ENCODE measurements at places on chromosomes 13 and 19.

DNA sequence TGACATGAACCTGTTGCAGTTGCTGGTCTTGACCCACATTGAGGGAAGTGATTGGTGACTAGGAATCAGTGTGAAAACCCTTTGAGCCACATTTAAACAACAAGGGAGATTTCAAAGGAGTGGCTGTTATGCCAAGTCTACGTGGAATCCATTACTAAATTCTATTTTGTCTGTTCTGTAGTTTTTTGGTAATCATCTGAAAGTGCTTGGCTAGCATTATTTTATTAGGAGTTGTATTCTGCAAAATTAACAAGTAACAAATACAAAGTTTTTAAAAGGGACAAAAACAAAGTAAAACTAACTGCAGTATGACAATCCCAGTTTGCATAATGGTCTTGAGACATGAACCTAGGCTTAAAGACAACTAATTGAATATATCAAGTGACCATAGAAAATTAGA is 14.0 kb upstream of the ZNF780A start:
- no peak for DNase-seq

GRCh38 chr19:41930926-41931592 is 2.8 kb upstream of the ERFL start:
- no peak for DNase-seq

- no peak for DNase-seq
Observed at GRCh38 chr19:16061943-16062342, 14.4 kb upstream of the TPM4 start.

DNA sequence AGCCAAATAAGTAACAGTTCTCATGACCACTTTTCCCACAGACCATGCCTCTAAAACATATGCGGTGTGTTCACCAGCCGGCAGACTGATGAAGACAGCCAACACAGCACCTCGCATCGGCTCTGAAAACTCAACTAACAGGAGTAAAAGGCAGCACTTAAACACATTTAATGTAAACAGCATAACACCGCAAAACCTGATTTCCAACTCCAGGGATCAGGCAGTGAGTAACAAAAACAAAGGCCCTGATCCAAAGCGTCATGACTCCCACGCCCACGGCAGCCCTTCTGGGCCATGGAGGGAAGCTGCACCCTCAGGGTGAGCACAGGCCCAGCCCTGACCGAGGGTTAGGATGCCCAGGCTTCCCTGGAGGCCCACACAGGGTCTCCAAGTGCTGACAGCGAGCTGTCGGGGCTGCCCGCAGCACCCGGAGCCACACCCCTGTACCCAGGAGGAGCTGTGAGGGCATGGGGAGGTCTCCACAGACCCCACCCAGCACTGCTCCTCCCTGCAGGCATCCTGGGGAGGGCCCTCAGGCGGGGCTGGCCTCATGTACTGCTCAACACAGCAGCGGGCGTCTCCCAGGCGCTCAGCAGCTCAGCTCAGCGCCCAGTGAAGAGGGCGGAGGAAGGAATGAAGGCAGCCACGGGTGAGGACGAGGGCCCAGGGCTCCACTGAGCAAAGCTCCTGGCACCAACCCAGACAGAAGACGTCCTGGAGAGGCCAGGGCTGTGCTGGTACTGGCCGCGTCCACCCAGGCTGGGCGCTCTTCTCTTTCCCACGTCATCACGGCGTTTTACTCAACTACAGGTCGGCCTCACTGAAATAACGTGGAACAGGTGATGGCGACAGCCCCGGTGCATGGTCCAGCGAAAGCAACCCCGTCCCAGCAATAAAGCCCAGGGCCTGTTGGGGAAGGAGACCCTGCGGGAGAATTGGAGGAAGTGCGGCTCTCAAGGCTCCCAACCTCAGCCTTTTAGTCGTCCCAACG is 53.7 kb downstream of the RASA3 start:
- no peak for DNase-seq

- DNase-seq: no peak
Observed at GRCh38 chr19:8703223-8703622, 4.6 kb upstream of the ACTL9 start.

GRCh38 chr13:105037110-105037509 is 1498.4 kb downstream of the EFNB2 start:
- no peak for DNase-seq

- DNase-seq: no peak
Observed at GRCh38 chr13:67052550-67053490, 177.3 kb downstream of the PCDH9 start.

GRCh38 chr13:28574617-28575142 is 79.8 kb upstream of the FLT1 start:
- no peak for DNase-seq

DNA sequence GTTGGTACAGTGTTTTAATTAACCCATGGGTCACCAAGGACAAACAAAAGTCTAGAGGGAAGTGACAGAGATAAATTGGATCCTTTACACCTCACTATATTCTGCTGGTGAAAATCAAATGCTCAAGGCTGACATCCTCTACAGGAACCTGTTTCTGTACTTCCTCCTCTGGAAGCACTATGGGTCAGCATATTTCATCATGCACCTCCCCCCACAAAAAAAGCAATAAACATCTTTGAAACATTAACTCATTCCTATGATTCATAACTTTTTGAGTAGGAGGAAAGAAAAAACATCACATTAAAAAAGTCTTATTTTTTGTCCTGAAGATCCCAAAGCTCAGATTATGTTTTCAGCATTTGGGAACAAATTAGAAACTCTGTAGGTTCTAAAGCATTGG is 588.3 kb upstream of the SGCG start:
- DNase-seq: no peak

- DNase-seq: no peak
Observed at GRCh38 chr19:35002037-35002535, 2.0 kb downstream of the GRAMD1A start.

DNA sequence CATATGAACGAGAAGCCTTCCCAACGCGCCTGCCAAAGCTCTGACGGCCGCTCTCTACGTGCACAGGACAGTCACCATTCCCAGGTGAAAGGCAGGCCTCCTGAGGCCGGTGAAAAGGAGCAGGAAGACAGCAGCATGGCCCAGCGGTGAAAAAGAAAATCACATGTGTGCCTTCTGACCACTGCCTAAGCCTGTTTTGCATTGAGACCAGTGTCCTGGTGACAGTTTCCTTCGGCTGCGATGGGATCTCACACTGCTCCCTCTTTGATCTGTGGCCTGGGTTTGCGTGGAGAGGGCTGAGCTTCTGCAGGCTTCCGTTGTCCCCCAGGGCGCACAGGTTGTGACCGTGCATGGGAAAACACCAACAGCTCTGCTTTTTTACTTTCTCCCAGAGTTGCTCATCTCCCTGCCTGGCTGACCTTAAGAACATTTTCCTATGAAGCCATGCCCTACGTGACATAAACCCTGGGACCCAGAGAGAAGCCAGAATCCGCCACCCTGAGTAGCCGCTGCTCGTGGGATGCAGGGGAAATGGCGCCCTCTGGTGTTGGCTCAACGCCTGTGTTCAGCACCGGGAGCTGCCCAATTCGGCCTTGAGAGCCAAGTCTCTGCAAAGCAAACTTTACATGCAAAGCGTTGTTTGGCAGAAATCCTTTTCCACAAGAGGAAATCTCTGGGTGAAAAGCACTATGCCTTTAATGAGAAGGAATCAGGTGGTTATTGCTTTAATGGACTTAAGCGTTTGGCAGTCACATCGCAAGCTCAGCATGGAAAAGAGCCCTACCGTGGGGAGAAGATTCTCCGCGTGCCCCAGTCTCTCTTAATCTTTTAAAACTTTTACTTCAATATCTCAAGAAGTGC is 112.2 kb upstream of the GPR12 start:
- peak; percentile 13 for DNase-seq

DNA sequence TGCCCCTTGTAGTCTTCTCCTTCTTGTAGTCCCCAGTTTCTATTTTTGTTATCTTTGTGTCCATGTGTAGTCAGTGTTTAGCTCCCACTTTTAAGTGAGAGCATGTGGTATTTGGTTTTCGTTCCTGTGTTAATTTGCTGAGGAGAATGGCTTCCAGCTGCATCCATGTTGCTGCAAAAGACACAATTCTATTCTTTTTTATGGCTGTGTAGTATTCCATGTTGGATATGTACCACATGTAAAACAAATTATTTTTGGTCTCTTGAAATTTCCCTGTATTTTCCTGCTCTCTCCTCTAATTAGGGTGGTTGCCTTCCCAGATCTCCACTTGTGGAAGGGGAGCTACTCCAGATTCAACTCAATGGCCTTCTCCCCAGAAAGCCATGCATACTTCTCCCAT is 813.8 kb downstream of the UQCRFS1 start:
- DNase-seq: no peak

DNA sequence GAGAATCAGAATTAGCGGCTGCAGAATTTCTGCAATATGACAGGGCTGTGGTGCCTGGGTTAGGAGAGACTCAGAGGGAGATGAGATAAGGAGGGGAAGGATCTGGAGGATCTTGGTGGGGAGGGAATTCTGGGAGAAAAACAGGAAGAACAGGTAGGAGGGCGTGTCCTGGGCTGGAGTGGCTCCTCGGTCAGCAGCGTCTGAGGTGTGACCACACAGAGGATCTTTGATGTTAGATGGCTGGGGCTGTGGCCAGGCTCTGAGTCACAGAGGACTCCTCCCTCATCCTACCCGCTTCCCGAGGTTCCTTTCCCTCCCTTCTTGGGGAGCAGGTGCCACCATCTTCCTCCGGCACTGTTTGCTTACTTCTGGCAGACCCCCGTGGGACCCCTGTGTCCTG is 6.4 kb upstream of the KLK6 start:
- DNase-seq: no peak

- no peak for DNase-seq
Observed at GRCh38 chr13:103839460-103839859, 773.2 kb upstream of the SLC10A2 start.

DNA sequence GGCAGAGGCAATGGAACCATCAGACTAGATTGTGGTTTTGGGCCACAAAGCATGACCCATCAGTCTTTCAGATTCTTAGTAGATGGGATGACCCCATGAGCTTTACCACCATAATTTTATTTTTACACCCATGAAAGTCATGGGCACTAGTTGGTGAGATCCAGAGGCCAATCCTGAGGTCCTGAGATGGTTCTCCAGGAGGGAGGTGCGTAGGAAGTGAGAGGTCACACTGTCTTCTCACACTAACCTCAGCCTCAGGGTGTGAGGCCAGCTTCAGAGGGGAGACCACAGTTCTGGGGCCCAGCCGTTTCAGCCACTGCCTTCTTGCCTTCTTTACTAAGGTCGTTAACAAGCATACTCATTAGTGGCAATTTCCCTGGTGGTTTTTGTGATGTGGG is 106.4 kb downstream of the AKAP11 start:
- no peak for DNase-seq

DNA sequence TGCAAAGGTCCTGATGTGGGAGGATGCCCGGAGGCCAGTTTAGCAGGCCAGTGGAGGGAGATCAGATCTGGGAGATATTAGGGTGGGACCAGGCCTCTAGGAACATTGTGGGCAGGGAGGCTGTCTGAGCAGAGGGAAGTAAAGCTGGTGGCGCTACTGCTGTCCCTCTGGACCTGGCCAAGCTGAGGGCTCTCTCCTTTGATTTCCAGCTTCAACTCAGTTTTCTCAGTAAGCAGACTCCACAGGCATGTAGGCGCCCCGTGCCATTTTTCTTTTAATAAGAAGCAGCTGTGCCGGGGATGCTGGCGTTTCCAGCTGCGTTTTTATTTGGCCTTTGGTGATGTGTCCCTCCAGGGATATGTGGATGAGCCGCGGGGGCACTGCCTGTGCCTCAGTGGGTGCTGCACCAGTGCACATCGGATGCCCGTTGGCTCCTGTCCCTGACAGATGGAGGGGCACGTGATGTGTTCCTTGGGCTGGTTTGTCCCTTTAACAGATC is 6.7 kb downstream of the DNM2 start:
- DNase-seq: no peak

- DNase-seq: no peak
Observed at GRCh38 chr13:59963383-59963782, 200.3 kb downstream of the DIAPH3 start.

GRCh38 chr13:70662231-70662940 is 554.1 kb upstream of the KLHL1 start:
- no peak for DNase-seq

DNA sequence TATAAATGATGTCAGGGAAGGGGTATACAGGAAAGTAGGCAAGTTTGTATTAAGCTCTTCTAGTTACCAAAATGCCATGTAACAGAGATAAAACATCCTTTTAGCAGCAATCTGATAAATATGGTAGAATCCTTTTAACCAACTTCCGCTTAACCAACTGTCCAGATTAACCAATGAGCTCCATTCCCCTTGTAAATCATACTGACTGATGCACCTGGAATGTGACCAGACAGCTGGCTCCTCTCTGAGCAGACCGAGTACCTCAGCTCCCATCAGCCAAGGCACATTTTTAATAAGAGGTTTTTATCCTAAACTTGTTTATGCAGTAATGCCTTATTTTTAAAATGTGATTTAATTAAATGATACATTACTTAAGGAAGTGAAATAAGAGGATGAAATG is 66.4 kb downstream of the KLF12 start:
- DNase-seq: no peak

- no peak for DNase-seq
Observed at GRCh38 chr13:110559429-110559943, 2.0 kb downstream of the RAB20 start.

GRCh38 chr13:38173403-38173802 is 176.2 kb upstream of the UFM1 start:
- DNase-seq: no peak

- DNase-seq: peak; percentile 3
Observed at GRCh38 chr19:46081928-46082727, 41.3 kb upstream of the IGFL4 start.

- no peak for DNase-seq
Observed at GRCh38 chr13:59771272-59771671, 392.5 kb downstream of the DIAPH3 start.

GRCh38 chr19:53076984-53077383 is 26.2 kb downstream of the ZNF160 start:
- no peak for DNase-seq

DNA sequence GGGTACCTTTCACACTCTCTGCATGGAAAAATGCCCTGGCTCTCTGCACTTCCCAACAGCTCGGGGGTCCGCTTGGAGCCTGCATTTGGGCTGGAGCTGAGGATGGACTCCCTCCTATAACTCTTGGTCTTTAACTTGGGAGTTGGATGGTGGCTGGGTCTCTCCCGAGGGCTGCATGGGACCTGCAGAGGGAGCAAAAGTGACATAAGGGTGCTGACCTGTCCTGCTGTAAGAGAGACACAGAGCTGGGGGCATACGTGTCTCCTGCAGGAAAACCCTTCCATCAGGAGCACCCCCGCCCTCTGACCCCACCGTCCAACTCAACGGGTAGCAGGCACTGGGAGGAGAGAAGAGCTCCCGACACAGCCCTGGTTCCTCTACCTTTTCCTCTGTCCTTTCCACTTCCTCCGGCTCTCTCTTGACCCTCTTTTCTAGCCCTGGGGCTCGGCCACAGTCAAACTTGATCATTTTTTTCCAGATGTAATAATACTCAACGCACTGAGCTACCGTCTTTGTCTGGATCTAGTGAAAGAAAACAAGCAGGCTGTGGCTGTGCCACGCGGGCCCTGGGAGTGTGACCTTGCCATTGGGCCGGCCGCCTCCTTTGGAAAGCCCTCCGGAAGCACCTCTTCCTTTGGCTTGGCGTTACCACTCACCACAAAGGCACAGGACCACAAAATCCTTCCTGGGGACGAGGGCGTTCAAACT is 6.8 kb upstream of the NAPA start:
- DNase-seq: no peak

- no peak for DNase-seq
Observed at GRCh38 chr13:95457294-95457693, 95.2 kb upstream of the CLDN10 start.

- no peak for DNase-seq
Observed at GRCh38 chr13:26502826-26503225, 54.7 kb upstream of the WASF3 start.
